ENCODE measurements at places on chromosomes 3 and 15.

DNA sequence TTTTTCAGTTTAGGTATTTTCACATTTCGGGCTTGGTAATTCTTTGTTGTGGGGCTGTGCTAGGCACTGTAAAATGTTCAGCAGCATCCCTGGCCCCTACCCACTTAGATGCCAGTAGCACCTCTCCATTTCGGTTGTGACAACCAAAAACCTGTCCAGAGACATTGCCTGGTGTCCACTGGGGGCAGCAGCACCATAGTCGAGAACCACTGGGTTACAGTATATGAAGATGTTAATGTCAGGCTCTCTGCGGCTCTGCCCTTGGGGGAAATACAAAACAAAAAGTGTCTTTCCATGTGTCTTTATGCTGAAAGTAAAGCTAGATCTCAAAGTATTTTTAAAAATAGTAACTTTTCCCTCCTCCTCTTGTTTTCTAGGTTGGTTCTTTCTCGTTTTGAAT is 177.2 kb downstream of the ITPR1 start:
- no peak for DNase-seq

- DNase-seq: no peak
Observed at GRCh38 chr3:141047168-141047567, 4.0 kb upstream of the SPSB4 start.

DNA sequence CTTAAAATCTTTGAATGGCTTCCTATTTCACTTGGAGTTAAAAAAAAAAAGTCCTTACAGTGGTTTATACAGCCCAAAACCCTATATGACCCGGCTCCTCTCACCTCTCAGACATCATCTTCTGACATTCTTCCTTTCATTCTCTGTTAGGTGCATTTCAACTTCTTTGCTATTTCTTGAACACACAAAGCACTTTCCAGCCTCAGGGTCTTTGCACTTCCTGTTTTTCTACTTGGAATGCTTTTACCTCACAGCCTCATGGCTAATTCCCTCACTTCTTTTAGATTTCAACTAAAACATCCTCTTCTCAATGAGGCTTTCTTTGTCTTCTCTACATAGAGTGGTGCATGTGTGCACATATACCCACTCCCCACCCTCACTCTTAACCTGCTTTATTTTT is 91.0 kb upstream of the MB21D2 start:
- no peak for DNase-seq

DNA sequence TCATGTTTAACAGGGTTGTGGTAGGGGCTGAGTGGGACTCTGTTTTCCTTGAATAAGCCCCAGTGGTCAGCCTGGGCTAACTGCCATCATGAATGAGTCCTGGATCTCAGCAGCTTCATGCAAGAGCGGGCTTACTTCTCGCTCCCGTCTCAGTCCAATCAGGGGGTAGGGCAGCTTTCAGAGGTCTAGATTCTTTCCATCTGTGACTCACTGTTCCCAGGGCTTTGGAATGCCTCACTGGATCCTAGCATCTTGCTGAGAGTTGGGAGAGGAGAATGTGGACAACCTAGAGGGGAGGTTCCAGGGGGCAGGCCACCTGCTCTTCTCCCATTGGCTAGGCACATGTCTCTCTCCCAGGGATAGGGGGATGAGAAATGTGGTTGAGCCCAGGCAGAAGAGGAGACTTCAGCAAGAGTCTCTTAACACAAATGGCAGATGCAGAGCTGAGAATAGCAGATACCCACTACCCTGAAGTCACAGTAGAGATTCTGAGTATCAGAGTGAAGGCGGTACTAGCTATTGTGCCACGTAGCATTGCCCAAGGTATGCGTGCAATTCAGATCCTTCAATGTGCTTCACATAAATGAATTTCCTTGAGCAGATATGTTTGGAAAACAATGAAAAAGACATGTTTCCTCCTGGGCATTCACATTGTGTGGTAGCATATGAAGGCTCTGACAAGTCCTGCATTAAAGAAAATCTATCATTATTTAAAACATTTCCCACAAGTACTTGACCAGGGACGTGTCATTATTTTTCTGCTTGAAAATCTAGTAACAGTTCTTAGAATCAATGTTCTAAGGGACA is 257.7 kb upstream of the PROK2 start:
- no peak for DNase-seq

DNA sequence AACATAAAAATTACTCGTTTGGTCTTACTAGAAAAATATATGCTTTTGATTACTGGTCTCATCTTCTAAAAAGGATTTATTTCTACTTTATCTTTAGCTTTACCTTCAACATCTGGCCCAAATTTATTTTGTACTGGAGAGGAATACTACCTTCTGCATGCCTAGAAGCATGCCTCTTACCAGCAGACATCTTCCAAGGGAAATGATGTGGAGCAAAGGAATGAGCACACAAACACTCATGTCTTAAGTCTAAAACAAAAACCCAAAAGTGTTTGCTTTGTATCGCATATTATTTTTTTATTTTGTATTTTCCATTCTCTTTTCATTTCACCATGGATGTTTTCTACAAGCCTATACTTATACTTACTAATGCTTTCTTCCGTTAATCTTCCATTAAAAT is 304.6 kb upstream of the KCNMB2 start:
- DNase-seq: no peak

DNA sequence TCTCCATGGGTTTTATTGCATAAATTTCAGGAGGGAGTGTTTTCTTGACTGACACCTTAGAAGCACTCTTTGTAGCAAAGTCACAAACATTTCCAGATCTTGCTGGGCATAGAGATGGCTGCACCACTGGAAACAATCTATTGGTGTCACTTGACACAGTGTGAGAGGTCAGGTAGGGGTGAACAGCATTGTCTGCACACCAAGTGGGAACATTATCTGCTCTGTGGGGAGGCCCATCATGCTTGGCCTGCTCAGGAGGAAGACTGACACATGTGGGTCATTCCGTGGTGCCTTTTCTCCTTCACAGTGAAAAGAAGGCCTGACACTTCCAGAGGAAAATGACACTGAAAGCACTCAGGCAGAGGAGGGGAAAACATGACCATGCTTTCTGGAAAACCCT is 149.9 kb upstream of the GALNT15 start:
- DNase-seq: no peak

GRCh38 chr3:29693863-29694262 is 413.0 kb downstream of the RBMS3 start:
- no peak for DNase-seq

DNA sequence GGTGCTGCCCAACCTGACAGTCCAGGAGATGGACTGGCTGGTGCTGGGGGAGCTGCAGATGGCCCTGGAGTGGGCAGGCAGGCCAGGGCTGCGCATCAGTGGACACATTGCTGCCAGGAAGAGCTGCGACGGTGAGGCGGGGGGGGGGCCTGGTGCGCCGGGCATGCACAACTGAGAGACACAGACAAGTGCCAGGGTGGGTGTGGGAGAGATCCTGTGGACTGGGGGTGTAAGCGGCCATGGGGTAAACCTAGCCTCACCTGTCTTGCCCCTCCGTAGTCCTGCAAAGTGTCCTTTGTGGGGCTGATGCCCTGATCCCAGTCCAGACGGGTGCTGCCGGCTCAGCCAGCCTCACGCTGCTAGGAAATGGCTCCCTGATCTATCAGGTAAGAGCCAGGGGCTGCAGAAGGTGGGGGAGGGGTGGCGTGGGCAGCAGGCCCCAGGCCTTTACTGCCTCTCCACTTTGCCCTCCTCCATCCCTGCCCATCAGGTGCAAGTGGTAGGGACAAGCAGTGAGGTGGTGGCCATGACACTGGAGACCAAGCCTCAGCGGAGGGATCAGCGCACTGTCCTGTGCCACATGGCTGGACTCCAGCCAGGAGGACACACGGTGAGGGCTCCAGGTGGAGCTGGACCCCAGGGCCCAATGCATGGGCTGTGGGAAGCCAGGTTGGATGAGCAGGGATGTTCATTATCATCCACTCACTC is 3.3 kb downstream of the CHRD start:
- DNase-seq: no peak

GRCh38 chr15:69508659-69509058 is 56.0 kb downstream of the RPLP1 start:
- no peak for DNase-seq

DNA sequence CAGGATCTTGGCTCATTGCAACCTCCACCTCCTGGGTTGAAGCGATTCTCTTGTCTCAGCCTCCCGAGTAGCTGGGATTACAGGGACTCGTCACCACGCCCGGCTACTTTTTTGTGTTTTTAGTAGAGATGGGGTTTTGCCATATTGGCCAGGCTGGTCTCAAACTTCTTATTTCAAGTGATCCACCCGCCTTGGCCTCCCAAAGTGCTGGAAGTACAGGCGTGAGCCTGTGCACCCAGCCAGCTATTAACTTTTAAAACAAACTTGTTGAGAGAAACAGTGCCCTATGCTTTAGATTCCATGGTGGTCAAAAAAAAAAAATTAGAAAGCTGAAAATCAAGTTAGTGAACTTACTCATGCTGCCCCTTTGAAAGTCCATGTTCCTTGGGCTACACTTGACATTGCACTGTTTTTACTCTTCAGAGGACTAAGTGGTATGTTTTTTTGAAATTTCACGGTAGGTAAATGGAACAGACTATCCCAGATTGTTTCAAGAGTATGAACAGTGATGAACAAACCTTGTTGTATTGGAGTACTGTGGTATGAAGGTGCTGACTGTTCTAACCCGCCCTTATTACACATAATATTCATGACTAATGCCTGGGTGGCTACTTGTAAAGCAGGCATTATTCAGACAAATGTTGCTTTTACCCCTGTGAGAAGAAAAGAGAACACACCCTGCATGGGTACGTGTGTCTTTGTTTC is 206.9 kb downstream of the KLHL25 start:
- DNase-seq: no peak

DNA sequence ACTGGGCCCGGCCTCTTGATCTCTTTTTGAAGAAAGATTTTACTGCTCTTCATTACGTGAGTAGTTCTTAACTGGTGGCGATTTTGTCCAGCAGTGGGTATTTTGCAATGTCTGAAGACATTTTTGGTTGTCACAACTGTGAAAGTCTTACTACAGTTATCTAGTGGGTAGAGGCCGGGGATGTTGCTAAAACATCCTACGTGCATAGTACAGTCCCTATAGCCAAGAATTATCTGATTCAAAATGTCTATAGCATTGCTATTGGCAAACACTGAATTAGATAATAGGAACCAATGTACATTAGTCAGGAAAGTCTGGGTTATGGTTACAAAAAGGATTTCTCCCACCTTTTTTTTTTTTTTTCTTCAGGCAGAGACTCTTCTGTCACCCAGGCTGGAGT is 38.1 kb downstream of the FOXL2 start:
- no peak for DNase-seq

DNA sequence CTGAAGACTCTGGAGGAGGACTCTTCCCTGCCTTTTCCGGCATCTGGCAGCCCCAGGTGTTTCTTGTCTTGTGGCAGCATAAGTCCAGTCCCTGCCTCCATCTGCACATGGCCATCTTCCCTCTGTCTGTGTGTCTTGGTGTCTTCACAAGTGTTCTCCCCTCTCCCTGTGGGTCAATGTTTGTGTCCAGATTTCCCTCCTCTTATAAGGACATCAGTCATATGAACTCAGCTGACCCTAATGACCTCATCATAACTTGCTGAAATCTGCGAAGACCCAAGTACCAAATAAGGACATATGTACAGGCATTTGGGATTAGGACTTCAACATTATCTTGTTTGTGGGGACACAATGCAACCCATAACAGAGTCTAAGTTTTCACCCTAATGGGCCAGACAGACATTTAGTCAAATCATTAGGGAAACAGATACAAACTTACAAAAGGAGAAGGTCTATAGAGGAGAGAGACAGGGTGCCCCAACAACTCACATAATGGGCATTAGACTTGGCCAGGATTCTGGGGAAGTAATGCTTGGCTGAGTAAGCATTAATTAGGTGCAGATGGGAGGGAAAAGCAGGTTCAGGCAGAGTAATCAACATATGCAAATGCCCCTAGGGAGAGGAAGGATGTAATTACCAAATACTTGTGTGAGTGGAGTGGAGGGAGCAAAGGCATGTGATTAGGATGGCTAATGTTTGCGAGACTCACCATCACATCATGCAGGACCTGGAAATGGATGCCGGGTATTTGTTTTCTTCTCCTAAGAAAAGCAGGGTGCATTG is 372.8 kb upstream of the TBL1XR1 start:
- no peak for DNase-seq

DNA sequence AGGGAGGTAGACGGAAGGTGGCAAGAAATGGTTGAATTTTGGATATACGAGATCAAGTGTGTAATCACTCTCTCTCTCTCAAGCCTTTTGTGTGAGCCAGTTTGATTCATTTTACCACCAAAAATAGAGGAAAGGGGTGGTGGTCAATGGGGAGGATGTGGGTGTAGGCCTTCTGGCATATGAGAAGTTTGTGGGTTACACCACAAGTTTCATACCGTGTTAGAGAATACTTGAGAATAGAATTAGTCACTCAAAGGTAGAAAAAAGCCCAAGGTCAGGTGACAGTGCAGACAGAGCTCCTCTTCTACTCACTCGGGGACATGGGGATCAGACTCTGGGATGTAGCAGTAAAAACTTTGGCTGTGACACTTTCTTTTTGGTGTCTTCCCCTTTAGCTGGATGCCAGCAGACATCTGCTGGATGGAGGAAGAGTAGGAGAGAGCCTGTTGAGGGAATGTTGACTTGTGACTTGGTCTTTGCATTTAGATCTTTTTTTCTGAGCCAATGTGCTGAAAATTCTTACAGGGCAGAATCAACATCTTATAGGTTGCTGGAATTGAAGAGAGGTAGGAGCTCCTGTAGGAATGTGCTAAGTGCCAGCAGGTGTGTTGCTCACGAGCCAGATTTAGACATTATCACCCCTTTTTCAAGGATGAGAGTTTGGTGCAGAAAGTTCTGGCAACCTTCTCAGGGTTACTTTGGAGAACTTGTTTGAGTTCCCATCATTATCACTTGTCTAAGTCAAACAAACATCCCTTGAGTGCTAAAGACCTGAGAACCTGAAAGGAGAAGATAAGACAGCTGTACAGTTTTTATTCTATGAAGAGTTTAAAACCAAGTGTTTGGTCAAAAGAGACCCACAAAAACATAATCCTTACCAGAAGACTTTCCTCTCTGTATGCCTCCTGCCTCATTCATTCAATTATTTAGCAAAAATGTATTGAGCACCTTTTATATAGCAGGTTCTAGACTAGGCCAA is 43.9 kb upstream of the RYK start:
- no peak for DNase-seq

GRCh38 chr3:69082805-69083204 is 1.9 kb upstream of the ARL6IP5 start:
- no peak for DNase-seq

GRCh38 chr15:88331291-88331690 is 74.8 kb upstream of the NTRK3 start:
- DNase-seq: no peak

DNA sequence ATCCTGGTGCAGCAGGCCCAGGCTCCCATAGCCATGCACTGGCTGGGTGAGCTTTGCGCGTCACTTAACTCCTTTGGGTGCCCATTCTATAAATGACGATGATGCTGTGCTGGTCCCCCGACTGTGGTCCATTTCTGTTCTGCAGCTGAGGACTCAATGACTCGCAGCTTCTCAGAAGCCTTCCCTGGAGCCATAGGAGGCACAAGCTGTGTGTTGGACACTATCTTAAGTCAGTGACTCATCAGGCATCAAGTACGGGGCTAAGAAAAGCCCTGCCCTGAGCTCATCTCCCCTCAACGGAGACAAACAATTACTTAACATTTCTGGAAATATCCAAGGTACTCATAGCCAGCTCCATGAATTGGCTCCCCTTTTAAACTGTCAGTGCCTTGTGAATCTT is 13.8 kb upstream of the MUSTN1 start:
- no peak for DNase-seq

Data from hindlimb muscle (tissue), 1 donor.